Effector memory CD4-positive, alpha-beta T cell (primary cell): ENCODE measurements at places on chromosomes 2 and 18.

GRCh38 chr2:46972438-46972837, 56.8 kb upstream of the MCFD2 start:
- no peaks in the 10 kb centered on the region for H3K4me1 ChIP-seq
- no peak overlapping the region for H3K27ac ChIP-seq
- no peak overlapping the region for H3K4me3 ChIP-seq
- no peak for DNase-seq
- H3K36me3 ChIP-seq = peaks cover 13% of the 10 kb centered on the region

GRCh38 chr18:26453386-26453901, 94.9 kb downstream of the KCTD1 start:
- no peaks in the 10 kb centered on the region for H3K27me3 ChIP-seq
- no peaks in the 10 kb centered on the region for H3K4me1 ChIP-seq
- DNase-seq = no peak
- H3K27ac ChIP-seq = no peak overlapping the region
- no peak overlapping the region for H3K4me3 ChIP-seq
- H3K36me3 ChIP-seq = no peaks in the 10 kb centered on the region

DNA sequence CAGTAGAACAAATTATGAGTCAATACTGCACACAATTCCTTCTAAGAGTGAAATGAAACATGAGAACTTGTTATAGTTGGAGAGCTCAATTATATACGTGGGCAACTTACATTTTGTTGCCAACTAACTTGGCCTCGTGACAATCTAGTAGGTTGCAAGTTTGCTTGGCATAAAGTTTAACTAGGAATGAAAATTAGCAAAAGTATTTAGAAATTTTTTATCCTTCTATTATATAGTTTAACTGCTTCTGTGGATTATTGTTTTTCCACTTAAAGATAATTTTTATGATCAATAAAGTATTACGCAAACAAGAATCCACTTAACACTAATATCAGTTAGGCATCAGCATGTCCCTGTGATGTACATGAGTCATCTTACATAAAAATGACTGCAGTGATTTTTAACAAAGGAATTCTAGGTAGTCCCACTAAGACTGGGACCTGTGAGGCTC, 41.1 kb downstream of the FAM124B start:
- H3K27me3 ChIP-seq = no peaks in the 10 kb centered on the region
- H3K27ac ChIP-seq = no peak overlapping the region
- no peaks in the 10 kb centered on the region for H3K36me3 ChIP-seq
- no peak overlapping the region for H3K4me3 ChIP-seq
- no peaks in the 10 kb centered on the region for H3K4me1 ChIP-seq

GRCh38 chr2:196742685-196743084, 56.8 kb downstream of the GTF3C3 start:
- no peaks in the 10 kb centered on the region for H3K4me1 ChIP-seq
- no peaks in the 10 kb centered on the region for H3K36me3 ChIP-seq
- no peak overlapping the region for H3K4me3 ChIP-seq

GRCh38 chr18:73461780-73462059, 593.9 kb upstream of the NETO1 start:
- H3K36me3 ChIP-seq = no peaks in the 10 kb centered on the region
- no peak for DNase-seq
- H3K27ac ChIP-seq = no peak overlapping the region
- no peaks in the 10 kb centered on the region for H3K27me3 ChIP-seq
